ENCODE measurements at places on chromosomes 16 and 17.

- no peak for DNase-seq
These were observed 76.6 kb downstream of the ABCC6 start for GRCh38 chr16:16146380-16147315.

GRCh38 chr16:88321635-88322499 is 60.9 kb upstream of the ZNF469 start:
- no peak for DNase-seq

DNA sequence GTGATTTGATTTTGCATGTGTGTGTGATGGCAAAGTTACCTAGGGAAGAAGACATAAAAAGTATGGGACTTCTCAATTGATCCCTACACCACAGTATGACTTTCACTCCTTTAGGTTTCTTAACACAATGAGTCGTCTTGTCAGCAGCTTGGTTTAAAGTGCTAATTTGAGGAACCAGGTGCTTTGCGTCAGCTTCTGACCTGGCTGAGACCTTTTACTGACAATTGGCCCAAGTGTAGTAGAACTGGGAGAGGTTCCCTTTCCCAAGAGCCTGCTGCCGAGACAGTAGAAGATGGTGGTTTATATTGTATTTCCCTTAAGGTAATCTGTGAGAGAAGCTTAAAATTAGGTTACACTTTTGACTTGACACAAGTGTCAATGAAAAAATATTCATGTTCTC is 54.9 kb downstream of the LDHD start:
- DNase-seq, result no peak

- DNase-seq, result no peak
These were observed 1597.3 kb downstream of the CDH8 start for GRCh38 chr16:60438894-60439293.

GRCh38 chr16:78257376-78257728 is 157.9 kb downstream of the WWOX start:
- DNase-seq, result no peak

- no peak for DNase-seq
These were observed 13.0 kb downstream of the KATNB1 start for GRCh38 chr16:57748596-57748995.

GRCh38 chr16:11333702-11334101 is 11.6 kb upstream of the RMI2 start:
- DNase-seq, result no peak

DNA sequence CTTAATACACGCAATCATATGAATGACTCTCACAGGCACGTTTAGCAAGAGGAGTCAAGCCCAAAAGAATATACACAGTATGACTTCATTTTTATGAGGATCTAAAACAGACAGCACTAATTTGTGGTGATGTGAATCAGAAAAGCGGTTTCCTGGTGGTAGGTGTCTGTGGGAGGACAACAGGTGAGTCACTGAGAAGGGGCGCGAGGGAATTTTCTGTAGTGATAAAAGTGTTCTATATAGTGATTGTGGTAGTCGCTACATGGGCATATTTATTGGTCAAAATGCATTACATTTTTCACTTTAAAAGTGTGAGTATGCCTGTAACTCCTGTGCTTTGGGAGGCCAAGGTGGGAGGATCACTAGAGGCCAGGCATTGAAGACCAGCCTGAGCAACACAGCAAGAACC is 7.6 kb upstream of the TNRC6A start:
- DNase-seq, result no peak

DNA sequence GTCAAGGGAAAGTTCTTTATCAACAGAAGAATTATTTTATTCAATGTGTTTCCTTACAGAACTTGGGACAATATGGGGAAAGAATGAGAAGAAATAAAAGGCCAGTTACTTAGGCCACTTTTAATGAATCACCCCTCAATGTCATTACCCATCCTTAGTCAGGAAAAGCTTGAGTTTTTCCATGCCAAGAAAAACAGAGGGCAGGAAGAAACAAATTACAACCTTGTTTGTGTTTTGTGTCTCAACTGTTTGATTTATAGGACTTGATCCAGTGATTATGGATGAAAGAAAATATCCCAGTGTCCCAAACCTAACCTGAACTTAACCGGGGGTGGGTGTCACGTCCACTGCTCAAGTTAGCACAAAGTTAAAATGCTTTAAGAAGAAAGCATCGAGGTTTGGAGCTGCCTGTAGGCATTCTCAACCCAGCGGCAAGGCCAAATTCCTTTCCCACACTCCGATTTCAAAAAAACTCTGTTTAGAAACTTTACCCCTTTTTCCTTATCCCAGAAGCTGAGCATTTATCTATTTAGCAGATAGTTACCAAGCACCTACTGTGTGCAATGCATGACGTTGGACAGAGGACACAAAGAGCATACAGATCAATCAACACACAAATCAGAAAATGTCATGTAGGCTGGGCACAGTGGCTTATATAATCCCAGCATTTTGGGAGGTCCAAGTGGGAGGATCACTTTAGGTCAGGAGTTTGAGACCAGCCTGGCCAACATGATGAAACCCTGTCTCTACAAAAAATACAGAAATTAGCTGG is 14.0 kb upstream of the CYB5B start:
- no peak for DNase-seq

DNA sequence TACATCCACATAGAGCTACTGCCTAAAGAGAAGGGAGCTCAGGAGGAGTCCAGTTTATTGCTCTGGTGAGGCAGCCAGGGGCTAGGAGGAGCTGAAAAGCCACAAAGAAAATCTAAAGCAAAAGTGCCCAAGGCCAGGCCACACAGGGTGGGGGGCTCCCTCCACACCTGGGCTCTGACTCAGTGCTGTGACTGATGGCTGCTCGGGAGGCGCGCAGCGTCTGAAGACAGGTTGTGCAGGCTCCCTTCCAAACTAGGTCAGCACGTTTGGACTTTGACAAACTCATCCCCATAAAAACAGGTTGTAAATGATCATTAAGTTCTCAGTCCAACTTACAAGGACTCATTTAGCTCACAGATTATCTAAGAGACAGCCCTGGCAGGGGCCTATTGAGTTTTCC is 22.2 kb upstream of the LCMT1 start:
- DNase-seq, result no peak

GRCh38 chr16:75230471-75231110 is 11.8 kb downstream of the CTRB1 start:
- no peak for DNase-seq

DNA sequence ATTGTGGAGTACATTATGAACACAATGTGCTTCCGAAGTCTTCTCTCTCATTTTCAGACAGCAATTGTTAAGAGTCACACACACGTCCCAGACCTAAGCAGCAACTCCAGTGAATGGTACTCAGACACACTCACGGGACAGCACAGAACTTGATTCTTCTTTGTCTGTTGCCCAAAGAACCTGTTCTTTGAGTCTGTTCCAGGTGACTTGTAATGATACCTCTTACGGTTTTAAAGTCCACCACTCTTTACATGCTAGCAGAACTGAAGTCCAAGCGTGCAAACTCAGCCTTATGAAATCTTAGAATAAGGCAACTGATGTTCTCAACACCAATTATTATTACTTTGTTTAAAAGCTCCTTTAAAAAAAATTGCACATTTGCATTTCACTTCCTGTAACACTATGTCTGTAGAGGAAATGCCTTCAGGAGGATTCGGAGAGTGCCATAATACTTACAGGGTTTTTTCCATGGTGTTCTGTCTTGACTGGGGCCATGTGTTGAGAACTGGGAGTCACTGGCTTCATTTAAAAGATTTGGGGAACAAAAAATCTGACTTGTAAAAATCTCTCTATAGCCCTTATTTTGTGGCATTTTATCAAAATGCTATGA is 48.1 kb downstream of the MARF1 start:
- peak; percentile 59 for DNase-seq
